EL (cell line): ENCODE measurements at places on chromosomes 5 and 9.
A peak's percentile ranks its signal among the peaks of the same experiment; 100 is the strongest.

DNA sequence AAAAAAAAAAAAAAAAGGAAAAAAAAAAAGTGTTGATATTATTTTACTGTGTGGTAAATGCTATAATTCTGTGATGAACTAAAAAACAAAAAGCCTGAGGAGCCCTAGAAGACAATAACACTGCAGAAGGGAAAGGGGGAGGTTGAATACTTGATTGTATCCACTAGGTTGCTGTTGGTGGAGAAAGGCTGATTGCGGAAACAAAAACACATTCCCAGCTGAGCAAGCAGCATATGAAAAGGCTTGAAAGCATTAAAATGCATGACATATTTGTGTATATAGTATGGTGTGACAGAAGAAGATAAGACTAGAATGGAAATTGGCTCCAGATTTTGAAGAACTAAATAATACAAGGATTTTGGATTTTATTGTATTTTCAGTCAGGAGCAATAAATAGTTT is 8.9 kb downstream of the RABGAP1 start:
- DNase-seq: no peak

GRCh38 chr5:124592891-124593290 is 153.5 kb downstream of the ZNF608 start:
- DNase-seq: no peak

- no peak for DNase-seq
These were observed 53.2 kb downstream of the FRMD3 start for GRCh38 chr9:83484990-83485389.

DNA sequence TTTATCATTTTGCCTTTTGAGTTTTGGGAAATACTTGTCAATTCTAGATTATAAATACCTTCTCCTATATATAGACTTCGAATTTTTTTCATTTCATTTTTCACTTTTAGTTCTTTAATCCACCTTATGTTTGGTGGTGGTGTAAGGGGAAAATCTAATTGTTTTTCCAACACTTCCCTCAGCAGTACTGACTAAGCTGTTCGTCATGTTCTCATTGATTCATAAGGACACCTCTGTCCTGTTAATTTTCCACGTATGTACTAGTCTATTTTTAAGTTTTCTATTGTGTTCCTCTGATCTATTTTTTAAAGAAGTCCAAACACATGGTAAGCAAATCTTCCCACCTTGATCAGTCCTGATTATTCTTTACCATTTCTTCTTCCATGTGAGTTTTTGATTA is 254.2 kb downstream of the SYK start:
- no peak for DNase-seq

DNA sequence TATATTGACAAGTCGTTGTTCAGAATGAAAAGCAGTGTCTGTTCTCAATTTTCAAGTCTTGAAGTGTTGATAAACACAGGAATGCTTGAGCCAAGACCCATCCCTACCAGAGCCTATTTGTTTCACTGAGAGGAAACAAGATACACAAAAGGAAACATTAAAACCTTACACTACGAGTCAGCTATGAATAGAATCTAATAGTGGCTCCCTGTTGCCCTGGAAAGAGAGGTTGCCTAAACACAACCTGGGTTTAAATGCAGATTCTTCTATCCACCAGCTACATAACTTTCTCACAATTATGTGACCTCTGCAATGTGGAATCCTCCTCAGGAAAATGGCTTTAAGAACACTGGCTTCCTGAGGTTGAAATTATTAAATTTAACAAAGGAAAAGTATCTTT is 29.1 kb upstream of the BNC2 start:
- peak; percentile 11 for DNase-seq

GRCh38 chr5:14265570-14265969 is 122.4 kb downstream of the TRIO start:
- DNase-seq: peak; percentile 99
